Fibroblast of the conjunctiva (primary cell): ENCODE measurements at places on chromosomes 13 and 19.

DNA sequence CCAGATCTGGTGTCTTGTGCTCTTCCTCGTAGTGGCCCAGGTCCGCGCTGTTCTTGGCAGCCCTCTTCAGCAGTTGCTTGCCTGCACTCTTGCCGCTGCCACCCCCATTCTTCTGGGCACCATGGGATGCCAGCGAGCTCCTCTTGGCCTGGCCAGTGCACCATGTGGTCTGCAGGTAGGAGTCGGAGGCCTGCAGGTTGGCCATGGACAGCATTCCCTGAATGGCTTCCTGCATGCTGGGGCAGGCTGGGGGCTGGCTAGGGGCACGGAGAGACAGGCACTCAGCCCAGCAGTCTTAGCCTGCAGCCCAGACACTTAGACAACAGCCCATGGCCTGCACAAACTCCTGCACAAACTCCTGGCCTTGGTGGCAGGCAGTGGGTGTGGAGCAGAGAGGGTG is 234.9 kb downstream of the TUBA3C start:
- DNase-seq: no peak

DNA sequence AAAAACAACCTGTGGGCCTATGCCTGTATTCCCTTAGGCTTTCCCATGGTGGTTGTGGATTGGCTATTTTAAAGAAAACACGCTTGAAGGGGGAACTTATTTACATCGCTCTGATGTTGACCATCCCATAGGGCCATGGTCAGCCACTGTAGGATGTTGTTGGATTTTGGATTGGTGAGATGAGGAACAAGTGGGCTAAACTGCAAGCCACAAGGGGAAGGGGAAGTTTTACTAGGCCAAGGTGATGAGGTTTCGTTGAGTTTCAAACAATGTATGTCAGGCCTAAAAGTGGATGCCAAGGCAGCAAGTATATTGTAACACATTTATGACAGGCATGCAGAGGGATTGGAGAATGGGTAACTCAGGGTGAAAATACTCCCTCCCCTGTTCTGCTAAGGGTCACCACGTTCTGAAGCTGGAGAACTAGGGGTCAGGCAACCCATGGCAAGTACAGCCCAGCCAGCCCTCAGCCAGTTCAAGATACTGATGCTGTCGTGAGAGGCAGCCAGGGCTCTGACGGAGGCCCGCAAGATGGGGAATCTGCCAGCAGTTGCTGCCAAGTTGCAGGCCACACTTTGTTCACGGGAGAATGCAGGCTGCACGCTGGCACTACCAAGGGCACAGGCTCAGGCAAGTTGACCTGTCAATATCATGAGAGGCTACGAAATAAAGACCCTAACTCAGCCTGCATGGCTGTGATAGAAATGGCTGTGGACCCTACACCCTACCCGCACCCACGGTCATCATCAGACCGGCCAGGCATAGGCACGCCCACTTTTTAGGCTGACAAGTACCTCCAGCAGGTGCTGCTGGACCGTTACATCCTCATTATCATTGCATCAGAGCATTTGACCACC is 11.1 kb downstream of the IRGC start:
- DNase-seq: no peak

- DNase-seq: no peak
These were observed 18.0 kb downstream of the SLC5A5 start for GRCh38 chr19:17889609-17890214.

- no peak for DNase-seq
These were observed 169.8 kb downstream of the ATP8A2 start for GRCh38 chr13:25541434-25542123.

- peak; percentile 6 for DNase-seq
These were observed 108.2 kb downstream of the EDNRB start for GRCh38 chr13:77810430-77810829.

DNA sequence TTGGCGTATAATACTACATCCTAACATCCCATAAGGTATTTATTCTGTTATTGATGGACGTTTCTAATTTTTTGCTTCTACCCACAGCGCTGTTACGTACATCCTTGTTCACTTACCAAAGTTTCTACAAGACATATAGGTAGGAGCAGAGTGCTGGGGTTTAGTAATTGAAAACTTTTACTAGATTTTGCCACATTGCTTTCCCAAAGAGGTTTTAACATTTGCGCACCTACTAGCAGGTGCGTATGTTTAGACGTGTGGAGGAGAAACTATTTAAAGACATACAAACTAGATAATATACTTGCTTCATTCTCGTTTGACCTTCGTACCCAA is 559 bp upstream of the RPL21 start:
- DNase-seq: no peak

GRCh38 chr19:5472286-5472685 is 17.1 kb downstream of the ZNRF4 start:
- no peak for DNase-seq

DNA sequence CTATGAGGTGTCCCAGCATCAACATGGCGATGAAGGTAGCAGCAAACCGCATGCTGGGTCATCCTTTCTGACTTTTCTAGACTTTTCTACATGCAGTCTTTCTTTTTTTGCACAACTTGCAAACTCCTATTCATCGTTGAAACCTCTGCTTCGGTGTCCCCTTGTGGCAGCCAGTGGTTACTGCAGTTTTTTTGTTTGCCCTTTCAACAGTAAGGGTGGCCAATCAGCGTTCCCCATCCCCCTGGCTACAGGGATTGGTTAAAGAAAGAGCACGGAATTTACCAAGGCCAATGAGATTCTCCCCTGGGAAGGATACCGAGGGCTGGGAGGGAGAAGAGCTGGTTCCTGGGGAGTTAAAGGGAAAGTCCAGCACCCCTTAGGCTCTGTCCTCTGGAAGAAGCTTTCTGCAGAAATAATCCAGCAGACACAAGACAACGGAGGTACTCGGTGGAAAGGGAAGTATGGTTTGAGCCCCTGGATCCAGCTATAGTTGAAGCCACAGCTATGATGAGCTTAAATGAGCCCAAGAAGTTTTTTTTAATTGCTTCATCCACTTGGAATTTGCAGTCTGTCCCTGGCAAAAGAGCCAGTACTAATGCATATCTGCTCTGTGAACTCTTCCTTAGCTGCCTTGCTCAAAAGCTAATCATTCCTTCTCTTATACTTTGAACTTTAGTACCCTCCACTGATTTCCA is 5.6 kb upstream of the LSM4 start:
- DNase-seq: peak; percentile 97

- no peak for DNase-seq
These were observed 10.1 kb downstream of the TUBB4A start for GRCh38 chr19:6491802-6492592.

DNA sequence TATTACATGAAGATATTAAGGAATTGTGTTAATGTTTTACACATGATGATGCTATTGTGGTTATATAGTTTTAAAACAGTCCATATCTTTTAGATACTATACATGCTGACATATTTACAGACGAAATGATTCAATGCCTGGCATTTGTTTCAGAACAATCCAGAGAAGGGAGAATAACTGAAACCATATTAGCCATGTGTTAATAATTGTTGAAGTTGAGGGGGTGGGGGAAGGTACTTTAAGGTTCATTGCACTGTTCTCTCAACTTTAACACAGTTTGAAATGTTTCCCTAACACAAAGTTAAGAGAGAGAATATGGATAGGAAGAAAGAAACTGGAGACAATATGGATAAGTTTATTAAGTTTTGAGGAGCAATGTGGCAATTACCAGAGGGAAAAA is 5.8 kb downstream of the CRYL1 start:
- DNase-seq: peak; percentile 36

GRCh38 chr19:55005684-55006488 is 32.2 kb downstream of the GP6 start:
- DNase-seq: no peak

GRCh38 chr19:29478578-29479565 is 46.9 kb upstream of the VSTM2B start:
- DNase-seq: no peak

DNA sequence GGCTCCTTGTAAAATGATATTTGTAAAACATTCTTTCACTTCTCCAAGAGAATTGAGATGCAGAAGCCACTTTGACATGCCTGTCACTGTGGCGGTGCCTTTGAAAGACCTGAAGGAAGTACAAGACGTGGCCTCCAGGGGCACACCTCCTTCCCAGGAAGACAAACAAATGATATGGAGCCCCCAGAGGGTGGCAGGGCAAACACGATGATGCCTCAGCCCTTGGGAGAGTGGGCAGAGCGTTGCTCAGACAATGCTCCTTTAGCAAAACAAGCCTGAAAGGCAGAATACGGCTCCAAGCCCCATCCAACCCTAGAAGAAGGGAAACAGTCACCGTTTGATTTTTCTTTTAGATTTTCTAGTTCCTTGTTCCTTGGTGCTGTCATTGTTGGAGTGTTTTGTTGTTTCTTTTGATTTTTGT is 9.2 kb upstream of the ATP12A start:
- DNase-seq: no peak

DNA sequence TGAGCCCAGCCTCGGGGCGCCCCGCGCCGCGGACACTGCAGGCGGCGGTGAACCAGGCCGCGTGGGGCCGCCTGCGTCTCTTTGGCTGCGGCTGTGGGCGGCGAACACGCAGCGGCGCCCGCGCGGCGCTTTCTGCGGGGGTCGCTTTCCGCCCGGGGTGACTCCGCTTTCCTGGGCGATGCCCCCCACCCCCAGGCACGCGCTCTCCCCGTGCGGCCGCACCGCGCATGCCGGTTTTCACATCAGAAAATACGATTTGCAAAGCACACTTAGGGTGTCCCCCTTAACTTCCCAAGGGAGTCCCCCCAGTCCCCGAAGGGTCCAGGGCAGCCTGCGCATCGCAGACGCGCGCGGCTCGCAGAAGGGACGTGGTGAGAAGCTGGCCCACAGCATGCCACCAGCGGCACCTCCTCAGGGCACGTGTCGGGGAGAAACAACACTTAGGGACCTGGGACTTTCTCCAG is 5.3 kb downstream of the F7 start:
- DNase-seq: no peak

DNA sequence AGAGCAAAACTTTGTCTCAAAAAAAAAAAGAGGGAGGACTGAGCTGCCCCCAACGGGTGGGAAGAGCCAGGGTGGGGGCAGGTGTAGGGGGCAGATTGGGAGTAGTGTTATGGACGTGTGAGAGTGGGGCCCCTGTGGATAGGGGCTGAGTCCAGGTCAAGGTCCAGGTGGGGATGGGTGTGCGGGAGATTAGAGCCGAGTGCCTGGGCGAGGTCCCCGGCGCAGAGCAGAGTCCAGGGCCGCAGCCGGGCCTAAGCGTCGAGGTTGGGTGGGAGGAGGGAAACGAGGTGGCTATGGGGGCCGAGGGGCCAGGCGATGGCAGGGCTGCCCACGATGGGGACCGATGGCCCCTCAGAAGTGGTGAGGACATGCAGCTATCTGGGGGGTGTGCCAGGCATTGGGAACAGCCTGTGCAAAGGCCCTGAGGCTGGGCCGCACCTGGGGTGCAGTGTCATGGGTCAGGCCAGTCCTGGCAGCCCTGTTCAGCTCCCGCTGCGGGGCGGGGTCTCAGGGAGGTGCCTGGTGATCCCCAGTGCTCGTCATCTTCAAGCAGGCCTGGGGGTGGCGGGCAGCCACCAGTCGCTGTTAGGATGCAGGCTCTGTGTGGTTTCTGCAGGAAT is 12.3 kb upstream of the MISP start:
- no peak for DNase-seq

DNA sequence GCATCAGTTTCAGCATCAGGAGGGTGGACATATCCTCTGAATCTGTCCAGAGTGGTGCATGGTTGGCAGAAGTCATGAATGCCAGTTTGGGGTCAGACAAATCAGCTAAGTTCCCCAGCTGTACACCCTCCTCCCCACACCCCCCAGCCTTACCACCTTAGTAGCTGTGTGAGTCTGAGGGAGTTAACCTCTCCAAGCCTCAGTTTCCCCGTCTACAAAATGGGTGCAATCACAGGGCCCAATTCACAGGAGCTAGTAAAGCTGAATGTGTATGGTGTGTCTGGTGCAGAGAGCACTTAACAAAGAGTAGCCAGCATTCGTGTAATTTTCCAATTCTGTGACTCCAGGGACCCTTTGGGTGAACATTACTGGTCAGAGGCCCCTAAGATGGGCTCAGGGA is 13.4 kb upstream of the ZNF358 start:
- no peak for DNase-seq

DNA sequence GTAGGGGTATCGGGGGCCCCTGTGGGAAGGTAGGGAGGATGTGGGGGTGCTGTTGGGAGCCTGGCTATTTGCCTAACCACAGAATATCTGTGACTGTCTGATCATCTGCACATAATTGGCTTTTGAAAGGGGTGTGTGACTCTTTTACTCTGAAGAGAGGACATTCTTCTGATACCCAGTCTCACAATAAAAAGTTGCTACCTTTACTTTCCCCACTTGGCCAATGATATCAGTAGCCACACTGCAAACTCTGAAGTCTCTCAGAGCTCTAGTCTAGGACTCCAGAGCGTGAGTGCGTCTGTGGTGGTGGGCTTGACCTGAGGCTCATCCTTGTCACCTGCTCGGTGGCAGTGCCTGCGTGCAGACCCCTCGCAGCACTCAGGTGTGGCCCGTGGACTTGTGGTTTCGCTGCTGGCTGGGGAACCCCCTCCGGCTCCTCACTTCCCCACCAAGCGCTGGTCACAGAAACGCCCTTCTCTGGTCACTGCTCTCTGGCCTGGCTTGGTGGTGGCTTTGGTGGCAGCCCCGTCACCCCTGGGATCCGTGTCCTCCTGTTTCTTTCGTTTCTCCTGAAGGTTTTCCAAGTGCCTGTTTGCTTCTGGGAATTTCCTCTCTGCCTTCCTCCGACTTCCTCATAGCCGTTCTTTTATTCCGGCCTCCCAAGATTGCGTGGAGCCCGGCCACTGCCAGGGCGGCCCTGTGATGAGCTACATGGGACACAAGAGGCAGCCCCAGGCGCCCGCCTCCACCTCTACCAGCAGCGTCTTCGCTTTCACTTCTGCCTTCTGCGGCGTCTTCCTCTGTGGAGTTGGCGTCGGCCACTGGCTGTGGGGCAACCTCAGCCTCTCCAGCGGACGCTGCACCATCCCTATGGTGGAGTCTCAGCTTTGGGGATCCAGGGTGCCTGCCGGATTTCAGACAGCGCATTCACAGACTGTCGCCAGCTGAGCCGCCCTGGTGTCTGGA is 78.0 kb downstream of the ATP11A start:
- DNase-seq: no peak

- DNase-seq: no peak
These were observed 94.7 kb downstream of the FRY start for GRCh38 chr13:32126278-32126677.

DNA sequence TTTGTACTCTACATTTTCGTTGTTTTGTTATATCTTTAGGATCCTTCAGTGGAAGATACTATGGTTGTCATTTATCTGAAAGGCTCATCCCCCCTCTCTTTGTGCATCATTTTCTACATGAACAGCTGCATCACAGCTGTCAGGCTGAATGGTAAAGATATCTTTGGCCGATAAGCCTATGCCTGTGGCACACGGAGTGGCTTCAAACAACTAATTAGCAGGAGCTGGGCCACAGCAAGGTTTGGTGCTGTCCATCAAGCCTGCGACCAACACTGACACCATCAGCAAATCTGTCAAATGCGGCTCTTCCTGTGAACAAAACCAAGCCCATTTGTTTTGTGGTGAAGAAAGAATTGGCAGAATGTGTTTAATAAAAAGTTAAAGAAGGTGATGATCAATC is 334.4 kb downstream of the PCDH9 start:
- no peak for DNase-seq

DNA sequence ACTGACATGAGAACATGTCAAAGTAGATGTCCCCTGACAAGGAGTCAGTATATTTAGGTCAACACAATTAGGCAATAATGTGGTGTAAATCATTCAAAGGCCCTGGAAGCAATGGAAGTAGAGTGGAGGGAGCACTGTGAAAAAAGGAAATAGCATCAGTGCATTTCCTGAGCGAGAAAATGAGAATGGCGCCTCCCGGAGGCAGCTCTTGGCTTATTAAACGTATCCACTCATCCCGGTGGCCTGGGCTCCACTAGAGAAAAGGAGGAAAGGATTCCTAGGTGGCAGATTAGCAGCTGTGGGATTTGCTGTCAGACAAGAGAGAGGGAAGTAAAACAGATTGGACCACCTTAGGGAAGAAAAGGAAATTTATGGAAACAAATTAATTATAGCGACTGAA is 173.7 kb upstream of the TMTC4 start:
- no peak for DNase-seq
